Stimulated activated CD4-positive, alpha-beta T cell treated with anti-CD3 and anti-CD28 coated beads, Interleukin-1b, Interleukin-23, amount 100 ng/mL, for 1 hour (primary cell): ENCODE measurements at places on chromosomes 1 and 21.

GRCh38 chr1:233993651-233994050 is 89.2 kb downstream of the SLC35F3 start:
- DNase-seq = no peak

DNA sequence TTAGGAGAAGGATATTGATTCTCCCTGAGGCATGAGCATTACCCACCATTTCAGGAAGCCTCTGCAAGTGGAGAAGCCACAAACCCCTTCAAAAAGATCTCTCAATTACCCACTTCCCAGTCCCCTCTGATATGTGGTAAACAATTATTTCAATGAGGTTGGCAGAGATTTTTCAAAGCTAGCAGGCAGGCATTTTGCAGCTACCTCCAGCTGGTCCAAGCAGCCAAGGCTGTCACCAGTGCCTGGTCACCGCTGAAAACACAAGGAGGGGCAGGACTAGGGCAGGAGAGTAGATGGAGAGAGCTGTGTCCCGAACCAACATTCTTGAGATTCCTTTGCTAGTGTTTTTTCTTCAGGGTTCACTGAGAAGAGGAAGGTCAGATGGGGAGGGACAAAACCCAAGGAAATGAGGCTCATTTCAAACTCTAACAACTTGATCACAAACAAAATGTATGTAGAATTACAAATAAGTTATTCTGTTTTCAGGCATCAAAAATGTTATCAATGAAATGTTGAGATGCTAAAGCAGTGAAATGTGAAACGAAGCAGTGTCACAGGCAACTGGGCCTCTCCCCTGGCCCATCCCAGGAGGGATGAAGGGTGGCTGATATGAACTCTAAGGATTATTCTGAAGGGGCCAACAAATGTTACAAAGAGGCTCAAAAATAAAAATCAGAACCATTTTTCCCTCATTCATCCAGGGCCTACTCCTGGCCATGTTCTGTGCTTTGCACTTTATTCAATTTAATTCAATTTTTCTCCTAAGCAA is 22.3 kb downstream of the APP start:
- DNase-seq = no peak

- DNase-seq = no peak
Measured at GRCh38 chr1:40751802-40752201, 31.8 kb upstream of the KCNQ4 start.

DNA sequence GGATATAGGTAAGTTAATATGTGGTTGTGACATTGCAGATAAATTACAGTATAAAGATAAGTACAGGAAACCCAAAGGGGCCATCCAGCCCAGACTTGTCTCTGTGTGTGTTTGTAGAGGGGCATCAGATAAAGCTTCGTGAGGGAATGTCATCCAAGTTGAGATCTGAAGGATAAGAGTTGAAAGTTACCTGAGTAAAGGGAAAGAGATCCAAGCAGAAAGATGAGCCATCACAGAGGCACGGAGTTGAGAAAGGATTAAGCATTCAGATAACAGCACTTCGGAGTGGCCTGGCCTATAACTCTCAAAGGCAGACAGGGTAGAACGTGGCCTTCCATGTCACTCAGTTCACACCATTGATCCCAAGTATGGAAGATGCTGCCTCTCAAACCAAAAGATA is 749.1 kb downstream of the ADGRL2 start:
- no peak for DNase-seq

DNA sequence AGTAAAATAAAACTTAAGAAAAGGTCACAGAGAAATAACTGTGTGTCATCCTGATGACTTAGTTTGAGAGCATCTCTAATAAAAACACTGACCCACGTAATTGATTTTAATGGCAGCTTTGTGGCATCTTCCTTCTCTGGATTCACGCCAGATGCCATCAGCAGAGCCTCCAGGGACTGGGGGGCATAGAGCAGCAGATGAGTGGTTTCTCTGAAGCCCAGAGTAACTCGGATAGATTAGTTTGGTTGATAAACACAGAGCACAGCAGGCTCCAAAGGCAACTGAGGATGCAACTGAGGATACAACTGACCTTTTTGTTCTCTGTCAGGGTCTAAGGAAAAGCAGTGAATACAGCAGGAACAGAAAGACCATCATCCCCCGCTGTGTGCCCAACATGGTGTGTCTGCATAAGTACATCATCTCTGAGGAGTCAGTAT is 180.8 kb downstream of the RPS6KC1 start:
- DNase-seq = no peak

DNA sequence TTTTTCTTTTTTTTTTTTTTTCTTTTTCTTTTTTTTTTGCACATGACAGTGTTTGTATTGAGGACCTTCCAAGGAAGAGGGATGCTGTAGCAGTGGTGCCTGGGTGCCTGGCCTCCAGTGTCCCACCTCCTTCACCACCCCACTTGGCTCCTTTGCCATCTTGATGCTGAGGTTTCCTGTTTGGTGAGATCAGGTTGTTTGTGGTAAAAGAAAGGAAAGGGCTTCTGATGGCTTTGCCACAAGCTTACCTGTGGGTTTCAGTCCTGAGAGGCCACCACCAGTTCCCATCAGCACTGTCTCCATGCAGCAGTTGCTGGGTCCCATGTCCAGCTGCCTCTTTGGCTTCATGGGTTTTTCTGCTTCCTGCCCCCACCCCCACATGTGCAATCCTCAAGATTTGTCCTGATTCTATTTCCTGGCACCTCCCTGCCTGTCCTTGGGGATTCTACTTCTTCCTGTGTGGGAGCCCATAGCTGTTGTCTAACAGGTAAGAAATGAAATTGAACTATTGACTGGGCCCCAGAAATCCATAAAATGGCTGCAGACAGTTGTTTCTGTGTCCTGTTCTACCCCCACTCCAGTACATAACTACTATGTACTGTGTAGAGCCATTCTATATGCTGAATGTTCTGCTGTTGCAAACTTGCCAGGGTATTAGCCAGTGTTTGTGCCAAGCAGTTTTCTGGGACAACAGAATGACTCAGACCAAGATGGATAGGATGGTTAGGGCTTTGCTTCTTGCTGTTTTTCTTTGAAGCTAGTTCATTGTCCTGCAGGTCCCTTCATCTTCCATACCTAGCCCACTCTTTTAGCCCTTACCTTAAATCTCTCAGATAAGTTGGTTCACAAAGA is 4.2 kb upstream of the CCDC28B start:
- DNase-seq = no peak
